Stimulated activated CD4-positive, alpha-beta T cell treated with anti-CD3 and anti-CD28 coated beads, Interleukin-4, amount 100 ng/mL, for 1 hour (primary cell): ENCODE measurements at places on chromosomes 16 and 17.

DNA sequence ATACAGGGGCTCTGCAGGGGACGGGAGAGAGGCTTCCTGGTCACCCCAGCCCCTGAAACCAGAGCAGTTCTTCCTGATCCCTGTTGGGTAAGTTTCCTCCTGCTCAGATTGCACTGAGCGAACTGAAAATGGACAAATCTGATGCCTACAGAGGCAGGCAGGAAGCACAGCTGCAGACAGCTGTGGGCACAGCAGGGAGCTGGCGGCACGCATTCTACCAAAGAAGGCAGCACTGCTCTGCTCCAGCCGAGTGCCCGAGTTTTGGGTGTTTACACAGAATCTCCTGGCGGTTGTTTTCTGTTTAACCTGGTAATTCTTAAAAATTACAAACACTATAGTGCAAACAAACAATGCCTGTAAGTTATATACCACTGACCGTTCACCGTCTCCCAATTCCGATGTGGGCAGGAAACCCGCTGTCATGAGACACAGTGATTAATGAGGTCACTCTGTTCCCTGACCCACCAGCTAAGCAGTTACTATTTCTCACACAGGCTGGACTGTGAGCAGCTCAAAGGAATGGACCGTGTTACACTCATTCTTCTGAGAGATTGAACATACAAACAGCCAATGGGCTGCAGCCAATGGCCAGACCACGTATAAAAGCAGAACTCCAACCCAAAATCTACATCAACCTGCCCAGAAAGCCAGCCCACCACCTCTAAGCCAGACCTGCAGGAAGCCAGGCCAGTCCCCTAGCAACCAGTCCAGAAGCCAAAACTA lies 25.5 kb downstream of the NSMCE1 start:
- DNase-seq: no peak

DNA sequence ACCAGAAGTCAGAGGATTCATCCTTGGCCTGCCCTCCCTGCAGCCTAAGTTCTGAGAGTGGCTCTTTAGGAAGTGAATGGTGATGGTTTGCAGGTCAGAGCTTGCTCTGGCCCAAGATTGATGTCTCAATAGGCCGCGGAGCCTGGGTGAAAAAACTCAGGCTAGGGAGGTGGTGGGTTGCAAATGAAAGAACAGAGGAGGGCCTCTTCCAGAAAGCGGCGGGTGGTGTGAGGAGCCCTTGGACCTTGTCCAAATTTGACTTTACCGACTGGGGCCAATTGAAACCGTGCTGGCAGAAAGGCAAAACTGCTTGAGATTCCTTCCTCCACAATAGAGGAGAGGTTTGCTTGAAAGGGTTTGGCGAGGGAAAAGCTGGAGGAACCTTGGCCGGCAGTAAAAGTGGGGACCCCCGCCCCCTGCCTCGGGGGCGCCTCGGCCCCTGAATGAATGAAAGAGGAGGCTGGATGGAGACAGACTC lies 331.3 kb downstream of the SEC14L1 start:
- no peak for DNase-seq

DNA sequence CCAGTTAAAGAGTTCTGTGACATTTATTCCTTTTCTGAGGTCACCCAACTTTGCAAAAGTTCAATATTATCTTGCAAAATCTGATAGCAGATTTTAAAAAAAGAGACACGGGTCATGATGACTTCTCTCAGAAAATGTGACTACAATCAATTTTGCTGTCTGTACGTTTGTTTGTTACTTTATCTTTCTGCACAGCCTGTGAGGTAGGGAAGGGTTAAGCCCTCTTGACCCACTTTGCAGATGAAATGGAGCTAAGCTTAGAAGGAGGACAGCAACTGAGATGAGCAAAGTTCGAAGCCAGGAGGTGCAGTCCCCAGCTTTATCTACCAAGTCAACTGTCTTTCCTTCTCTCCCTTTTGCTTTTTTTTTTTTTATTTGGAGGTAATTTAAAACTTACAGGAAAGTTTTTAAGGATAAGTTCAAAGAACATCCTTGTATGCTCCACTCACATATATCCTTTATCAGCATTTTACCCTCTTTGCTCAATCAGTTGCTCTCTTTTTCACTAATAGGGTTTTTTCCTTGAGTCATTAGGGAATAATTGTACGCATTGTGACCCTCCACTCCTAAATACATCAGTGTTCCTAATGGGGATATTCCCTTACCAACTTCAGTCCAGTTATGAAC lies 86.8 kb downstream of the MSI2 start:
- DNase-seq: no peak

DNA sequence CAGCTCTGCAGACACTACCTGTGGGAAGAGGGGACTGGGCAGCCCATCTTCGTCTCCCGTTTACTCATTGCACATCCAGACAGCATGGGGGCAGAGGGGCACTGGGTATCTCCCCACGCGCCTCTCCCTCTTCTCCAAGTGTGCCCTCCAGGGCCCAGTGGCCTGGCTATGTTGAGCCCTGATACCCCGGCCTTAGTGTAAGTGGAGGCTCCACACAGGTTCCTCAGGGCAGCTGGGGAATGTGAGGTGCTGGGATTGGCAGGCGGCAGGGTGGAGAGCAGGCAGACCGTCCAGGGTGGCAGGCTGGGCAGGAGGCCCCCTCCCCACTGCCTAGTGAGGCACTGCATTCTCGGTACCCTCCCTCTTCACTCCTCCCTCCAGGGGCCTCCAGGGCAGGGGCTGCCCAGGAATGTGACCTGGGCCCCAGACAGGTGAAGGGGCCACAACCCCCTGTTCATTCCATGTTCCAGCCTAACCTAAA lies 13.2 kb upstream of the NAGLU start:
- no peak for DNase-seq

DNA sequence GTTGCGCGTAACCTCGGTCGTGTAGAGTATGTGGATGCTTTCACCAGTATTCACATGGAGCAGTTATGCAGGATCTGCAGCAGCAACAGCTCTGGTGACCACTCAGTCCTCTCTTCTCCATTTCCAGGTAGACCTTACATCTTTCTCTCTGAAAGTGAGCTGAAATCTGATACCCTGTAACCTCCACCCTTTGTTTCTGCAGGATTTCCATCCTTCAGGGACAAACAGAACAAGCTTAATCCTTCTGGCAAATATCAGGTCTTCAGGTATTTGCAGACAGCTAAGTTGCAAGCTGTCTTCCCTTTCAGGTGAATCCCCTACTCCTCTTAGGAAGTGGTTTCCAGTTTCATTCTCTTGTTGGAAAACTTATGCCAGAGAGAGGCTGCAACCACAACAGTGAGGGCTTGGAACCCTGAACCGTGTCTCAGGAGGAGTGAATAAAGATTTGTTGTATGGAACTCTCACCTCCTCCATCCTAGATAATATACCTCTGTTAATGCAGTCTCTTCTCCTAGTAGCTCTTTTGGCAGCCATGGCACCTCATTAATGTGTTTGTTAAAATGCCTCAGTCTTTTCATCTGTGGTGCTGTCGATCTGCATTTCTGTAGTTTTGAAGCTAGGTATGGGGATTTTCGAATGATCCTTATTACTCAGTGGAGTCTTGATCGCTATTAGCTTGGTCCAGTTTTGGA lies 172.5 kb downstream of the PRKCA start:
- no peak for DNase-seq

DNA sequence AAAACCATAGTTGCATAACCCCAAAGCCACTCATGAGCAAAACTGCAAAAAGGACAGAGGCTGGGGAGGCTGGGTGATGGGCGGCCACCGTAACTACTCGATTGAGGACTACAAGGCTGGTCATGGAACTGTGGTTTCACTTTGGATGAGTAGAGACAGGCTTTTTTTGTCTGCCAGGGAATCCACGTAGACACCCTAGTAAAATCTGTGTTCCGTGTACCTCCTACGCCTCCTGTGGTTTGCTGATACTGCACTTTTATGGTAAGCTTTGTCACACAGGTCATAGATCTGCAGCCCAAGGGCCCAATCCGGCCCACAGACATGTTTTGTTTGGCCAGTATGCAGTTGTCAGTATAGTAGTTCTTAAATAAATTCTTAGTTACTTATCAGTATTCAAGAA lies 2.2 kb upstream of the TLCD3B start:
- no peak for DNase-seq

- DNase-seq: no peak
Observed at GRCh38 chr17:65195716-65196115, 58.5 kb downstream of the RGS9 start.

DNA sequence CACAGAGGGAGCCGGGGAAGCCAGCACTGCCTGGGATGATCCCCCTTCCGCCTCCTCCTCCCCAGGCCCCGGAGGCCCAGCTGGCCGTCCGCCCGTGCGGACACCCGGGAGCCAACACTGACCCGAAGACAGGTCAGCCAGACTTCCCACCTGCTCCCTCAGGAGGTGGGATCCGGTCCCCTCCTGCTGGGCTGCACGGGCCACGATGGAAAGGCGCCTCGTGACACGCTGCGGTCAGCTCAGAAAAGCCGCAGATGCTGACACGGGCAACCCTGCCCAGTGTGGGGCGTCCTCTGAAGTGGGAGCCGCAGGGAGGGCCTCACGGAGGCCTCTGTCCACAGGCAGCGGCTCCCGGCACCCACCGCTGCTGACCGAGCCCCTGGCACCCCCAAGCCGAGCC lies 49.3 kb downstream of the CBFA2T3 start:
- DNase-seq: no peak

- no peak for DNase-seq
Observed at GRCh38 chr17:66711401-66711800, 123.5 kb upstream of the CACNG5 start.

DNA sequence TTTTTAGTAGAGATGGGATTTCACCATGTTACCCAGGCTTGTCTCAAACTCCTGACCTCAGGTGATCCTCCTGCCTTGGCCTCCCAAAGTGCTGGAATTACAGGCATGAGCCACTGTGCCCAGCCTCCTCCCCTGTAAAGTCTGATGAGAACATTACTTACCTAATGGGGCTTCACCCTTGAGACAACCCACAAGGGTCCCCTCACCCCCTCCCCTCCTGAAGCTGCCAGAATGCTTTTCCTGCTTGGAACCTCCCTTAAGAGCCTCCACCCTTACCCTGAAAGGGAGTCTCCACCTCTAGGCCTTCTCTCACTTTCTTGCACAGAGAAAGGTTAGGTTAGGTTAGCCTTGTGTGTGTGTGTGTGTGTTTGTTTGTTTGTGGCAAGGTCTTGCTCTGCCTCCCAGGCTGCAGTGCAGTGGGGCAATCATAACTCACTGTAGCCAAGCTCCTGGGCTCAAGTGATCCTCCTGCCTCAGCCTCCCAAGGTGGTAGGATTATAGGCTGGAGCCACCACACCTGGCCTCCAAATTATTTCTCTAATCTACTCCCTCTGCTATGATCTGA lies 8.9 kb downstream of the SLC5A11 start:
- DNase-seq: no peak

- no peak for DNase-seq
Observed at GRCh38 chr16:64982581-64982980, 139.3 kb downstream of the CDH11 start.

- no peak for DNase-seq
Observed at GRCh38 chr16:35510701-35511100, 2051.3 kb downstream of the TP53TG3F start.

- no peak for DNase-seq
Observed at GRCh38 chr17:72526769-72527168, 405.9 kb downstream of the SOX9 start.

- no peak for DNase-seq
Observed at GRCh38 chr16:11964761-11965551, at the start of gene TNFRSF17. TSS of gene TNFRSF17 (plus strand) at chr16:11965210. CDS start at chr16:11965325, 115 bp downstream.

DNA sequence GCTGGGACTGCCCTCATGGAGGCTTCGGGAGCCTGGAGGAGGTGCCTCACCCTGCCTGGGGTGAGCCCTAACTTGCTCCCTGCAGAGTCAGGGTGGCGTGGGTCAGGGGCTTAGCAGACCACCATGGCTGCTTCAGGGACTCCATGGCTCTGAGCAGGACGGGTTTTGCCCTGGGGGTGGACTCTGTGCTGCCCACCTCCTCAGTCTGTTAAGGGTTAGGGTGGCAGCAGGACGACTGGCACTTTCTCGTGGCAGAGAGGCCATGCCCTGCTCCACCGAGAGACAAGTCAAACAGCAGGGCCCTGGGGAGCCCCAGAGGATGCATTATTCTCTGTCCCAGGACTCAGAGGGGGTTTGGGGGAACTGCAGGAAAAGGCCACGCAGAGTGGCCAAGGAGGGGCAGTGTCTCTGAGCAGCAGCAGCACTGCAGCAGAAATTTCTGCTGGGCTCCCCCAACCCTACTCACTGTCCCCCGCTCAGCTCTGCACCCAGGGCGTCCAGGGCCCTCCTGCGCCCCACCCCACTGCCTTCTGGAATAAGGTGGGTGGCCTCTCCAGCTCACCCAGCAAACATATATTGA lies 1.8 kb upstream of the PRSS22 start:
- DNase-seq: no peak

DNA sequence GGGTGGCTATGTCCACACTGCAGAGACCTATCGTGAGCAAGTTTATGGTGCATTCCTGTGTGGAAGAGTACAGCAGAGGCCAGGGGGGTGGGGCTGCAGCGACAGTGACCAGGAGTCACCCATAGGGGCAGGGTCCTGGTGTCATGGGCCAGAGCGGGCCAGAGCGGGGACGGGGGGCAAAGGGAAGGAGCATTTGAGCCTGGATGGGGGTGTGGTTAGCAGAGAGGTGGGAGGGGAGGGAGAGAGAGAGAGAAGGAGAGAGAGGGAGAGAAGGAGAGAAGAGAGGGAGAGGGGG lies 17.8 kb downstream of the JPH3 start:
- DNase-seq: no peak

DNA sequence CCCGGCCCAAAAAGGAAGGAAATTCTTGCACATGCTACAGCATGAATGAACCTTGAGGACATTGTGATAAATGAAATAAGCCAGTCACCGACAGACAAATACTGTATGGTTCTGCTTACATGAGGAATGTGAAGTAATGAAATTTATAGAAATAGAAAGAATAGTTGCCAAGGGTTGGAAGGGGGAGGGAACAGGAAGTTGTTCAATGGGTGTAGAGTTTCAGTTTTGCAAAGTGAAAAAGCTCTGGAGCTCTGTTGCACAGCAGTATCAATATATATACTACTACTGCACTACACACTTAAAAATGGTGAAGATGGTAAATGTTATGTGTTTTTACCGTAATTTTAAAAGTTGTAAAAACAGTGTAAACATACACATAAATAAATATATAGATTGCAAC lies 43.7 kb downstream of the PKD1L3 start:
- no peak for DNase-seq

DNA sequence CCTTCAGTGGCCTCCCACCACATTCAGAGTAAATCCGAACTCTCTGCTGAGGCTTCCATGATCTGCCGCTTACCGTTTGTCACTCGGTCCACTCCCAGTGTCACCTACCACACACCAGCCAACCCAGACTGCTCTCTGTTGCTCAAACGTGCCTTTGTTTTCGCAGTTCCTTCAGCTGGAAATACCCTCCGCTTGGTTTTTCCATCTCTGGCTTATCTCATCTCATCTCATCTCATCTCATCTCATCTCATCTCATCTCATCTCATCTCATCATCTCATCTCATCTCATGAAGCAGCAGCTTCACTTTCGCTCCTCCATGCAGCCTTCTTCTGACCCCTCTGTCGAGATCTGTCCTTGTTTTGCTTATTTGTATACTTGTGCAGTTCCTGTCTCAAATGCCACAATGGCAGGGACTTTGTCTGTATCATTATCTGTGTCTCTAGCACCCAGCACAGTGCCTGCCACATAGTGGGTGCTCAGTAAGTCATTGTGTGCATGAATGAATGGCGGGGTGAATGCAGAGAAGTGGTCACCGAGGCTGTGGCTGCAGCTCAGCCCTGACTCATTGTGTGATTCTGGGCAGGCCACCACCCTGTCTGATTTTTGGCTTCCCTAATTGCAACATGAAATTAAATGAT lies 3.8 kb upstream of the SNX20 start:
- peak; percentile 49 for DNase-seq
